Suprapubic skin (tissue), 4 donors: ENCODE measurements at places on chromosomes 3 and 15. TPM values are rescaled to one million over a fixed set of nuclear protein-coding genes. Genes with fewer than 3 reads are reported as not detected.

ZCWPW2 gene
- 0.76 TPM for total RNA-seq

DNA sequence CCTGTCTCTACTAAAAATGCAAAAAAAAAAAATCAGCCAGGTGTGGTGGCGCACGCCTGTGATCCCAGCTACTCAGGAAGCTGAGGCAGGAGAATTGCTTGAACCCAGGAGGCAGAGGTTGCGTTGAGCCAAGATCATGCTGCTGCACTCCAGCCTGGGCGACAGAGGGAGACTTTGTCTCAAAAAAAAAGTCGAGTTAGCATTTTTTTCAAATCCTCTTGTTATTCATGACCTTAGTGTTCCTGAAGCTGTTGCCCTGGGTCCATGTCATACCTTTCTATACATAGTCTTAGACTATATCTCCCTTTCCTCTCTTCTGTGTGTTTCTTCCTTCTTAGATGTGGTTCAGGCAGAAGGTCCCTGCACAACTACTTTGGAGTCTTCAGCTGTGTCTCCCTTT is 6.4 kb downstream of the FMN1 start:
- H3K4me1 ChIP-seq: no peaks in the 10 kb centered on the region
- H3K4me3 ChIP-seq: no peak overlapping the region
- no peaks in the 10 kb centered on the region for H3K27me3 ChIP-seq

OR5K2 gene
- not detected for total RNA-seq

DNA sequence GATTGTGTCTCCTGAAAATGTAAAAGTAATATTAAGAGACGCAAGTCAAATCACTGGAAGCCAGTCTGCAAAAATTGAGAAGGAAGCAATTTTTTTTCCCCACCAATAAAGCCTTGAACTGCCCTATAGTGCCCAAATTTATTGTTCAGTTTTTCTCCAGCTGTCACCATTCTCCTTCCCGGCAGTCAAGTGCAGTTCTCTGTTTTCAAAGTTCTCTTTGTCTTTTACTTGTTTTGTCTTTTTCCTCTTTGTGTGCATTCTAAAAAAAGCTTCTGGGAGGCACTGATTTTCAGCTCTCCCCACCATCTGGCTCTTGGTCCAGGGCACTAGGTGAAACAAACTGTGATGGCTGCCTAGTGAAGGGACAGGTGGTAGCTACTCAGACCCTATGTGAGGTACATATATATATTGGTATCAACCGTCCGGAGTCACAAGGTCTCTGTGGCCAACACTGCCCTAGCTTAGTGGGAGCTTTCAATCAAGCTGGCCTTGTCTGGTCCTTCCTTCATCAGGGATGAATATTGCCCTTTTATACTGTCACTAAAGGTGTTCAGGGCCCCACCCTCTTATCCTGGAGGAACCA is 6.1 kb upstream of the CLRN1 start:
- H3K4me3 ChIP-seq: no peak overlapping the region
- H3K27me3 ChIP-seq: no peaks in the 10 kb centered on the region
- no peak overlapping the region for H3K27ac ChIP-seq

DNA sequence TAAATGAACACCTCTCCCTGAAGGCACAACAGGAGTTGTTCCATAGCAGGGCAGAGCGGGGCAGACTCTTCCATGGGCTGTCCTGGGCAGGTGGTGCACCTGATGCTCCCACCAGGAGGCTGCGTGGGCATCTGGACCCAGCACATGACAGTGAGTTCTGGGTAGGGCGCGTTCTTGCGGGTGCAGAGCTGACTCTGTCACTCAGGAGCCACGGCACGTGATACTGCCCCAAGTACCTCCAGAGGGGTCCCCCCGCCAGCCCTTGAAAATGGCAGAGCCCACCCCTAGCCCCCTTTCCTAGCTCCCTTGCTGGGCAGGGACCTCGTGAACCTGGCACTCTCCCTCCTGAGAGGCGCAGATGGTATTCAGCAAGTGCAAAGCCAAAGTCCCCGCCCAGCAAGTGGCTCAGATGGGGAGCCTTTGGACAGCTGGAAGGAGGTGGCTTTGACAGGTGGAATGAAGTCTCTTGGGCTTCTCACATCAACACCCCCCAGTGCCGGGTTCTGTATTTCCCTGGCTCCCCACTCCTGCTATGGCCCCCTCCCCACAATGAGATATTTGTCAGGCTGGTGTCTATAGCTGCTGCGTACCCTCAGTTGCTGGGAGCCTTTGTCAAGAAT is 172.1 kb downstream of the TBC1D2B start:
- no peak overlapping the region for H3K27ac ChIP-seq
- no peaks in the 10 kb centered on the region for H3K27me3 ChIP-seq
- no peaks in the 10 kb centered on the region for H3K36me3 ChIP-seq
- H3K4me1 ChIP-seq: peaks cover 18% of the 10 kb centered on the region
